Smooth muscle cell of the umbilical artery (primary cell): ENCODE measurements at places on chromosomes 5 and 9. TPM values are rescaled to one million over a fixed set of nuclear protein-coding genes. Genes with fewer than 3 reads are reported as not detected.

The FGD3 gene
- not detected in 2 replicates for total RNA-seq

The IL3 gene
- not detected in 2 replicates for total RNA-seq

The UBE2B gene
- 18.1 and 41.4 TPM in 2 replicates for total RNA-seq

The LCN1 gene
- total RNA-seq = 0.59 TPM in 1 of 2 replicates, not detected in the other

The MYOZ3 gene
- total RNA-seq = 0.30 and 0.32 TPM in 2 replicates

The CFAP157 gene
- not detected in 2 replicates for total RNA-seq

The BTNL3 gene
- total RNA-seq = not detected in 2 replicates

The CCL27 gene
- total RNA-seq = 0.14 and 0.59 TPM in 2 replicates

The ADRB2 gene
- 0.18 and 0.30 TPM in 2 replicates for total RNA-seq

The PCAT7 gene
- total RNA-seq = 0.30 TPM in 1 of 2 replicates, not detected in the other

The DAB2 gene
- total RNA-seq = 46.3 and 76.8 TPM in 2 replicates

The GPRIN1 gene
- 1.8 and 7.3 TPM in 2 replicates for total RNA-seq

The C1QTNF3 gene
- 0.30 and 0.60 TPM in 2 replicates for total RNA-seq

The SHC3 gene
- total RNA-seq = 63.2 and 79.2 TPM in 2 replicates

The CDH9 gene
- total RNA-seq = 0.59 TPM in 1 of 2 replicates, not detected in the other

The IRX2 gene
- not detected in 2 replicates for total RNA-seq

The FAM169A gene
- total RNA-seq = under 0.01 and 0.74 TPM in 2 replicates

The THBS4 gene
- 0.28 and 0.30 TPM in 2 replicates for total RNA-seq
